ENCODE measurements at places on chromosomes 4 and X.
A peak's percentile ranks its signal among the peaks of the same experiment; 100 is the strongest.

- DNase-seq, result no peak
Observed at GRCh38 chrX:25733148-25733547, 405.0 kb upstream of the MAGEB18 start.

DNA sequence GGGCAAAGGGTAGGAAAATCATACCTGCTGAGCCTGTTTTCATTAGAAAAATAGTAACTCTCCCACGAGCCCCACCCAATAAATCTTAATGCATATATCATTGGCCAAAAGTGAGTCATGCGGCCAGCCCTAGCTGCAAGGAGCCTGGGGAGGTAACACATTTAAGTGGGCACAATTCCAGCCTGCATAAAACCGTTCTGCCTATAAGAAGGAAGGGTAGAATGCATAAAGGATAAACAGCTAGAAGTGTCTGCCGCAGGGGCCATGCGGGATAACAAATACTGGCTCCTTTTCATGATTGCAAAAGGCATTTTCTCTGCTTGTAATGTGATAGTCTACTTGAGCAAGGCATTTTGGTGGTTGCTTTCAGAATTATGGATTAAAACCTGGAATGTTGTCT is 37.1 kb downstream of the EFHC2 start:
- no peak for DNase-seq

DNA sequence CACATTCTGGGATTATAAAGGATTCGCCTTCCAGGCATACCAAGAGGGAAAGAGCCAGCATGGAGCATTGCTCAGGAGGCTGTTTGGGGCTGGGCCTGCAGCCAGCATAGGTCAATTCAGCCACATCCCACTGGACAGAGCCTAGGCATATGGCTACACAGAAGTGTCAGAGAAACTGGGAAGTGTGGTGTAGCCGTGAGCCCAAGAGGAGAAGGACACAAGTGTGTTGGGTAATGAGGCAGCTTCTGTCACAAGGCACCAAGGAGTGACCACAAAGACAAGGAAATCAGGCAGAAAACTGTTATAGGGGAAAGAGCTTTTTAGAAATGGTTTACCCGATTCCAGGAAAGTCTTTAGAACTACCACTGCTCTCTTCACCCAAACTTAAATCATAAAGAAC is 178.6 kb upstream of the TBL1X start:
- no peak for DNase-seq

DNA sequence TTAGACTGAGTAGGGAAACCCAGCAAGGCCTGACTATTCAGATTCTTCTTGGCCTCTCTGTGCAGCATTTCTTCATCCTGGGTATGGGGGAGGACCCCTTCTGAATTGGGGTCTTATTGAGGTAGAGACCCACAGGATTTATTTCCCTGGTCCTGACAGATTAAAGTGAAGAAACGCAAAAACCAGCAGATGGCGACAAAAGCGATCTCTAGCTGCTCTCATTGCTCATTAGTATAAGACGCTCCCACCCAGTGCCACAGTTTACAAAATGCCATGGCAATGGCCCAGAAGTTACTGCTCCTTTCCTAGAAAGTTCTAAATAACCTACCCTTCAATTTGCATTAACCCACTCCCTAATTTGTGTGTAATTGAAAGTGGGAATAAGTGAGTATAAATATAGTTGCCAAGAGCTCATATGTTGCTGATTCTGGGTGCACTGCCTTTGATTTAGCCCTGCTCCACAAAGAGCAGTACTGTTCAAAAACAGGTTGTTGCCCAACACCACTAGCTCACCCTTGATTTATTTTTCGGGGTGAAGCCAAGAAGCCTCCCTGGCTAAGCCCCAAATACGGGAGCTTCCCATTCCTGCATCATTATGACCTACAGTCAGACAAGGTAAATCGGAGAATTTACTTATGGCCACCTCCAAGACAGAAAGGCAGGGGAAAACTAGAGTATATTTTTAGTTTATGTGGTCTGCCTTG is 3.7 kb upstream of the BEX4 start:
- peak; percentile 10 for DNase-seq

DNA sequence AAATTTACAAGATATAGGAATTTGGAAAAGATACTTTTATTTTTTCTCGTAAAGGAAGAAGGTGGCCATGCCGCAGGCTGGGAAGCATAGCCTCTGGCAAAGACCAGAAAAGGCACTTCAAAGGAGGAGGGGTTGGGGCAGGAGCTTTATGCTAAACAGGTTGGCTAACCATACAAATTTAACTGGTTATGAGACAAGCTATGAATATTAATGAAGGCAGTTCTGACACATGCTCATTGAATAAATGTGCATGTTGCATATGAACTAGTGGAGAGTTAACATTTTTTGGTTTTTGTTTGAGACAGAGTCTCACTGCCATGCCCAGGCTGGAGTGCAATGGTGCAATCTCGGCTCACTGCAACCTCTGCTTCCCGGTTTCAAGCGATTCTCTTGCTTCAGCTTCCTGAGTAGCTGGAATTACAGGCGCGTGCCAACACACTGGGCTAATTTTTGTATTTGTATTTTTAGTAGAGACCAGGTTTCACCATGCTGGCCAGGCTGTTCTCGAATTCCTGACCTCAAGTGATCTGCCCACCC is 36.5 kb downstream of the GALNTL6 start:
- DNase-seq, result no peak

- no peak for DNase-seq
Observed at GRCh38 chrX:147953976-147954375, 27.2 kb upstream of the FMR1NB start.

GRCh38 chr4:159258889-159259560 is 156.1 kb downstream of the RAPGEF2 start:
- DNase-seq, result no peak

GRCh38 chr4:55854129-55854528 is 681 bp downstream of the EXOC1 start:
- no peak for DNase-seq

- DNase-seq, result no peak
Observed at GRCh38 chrX:65932173-65933084, 107.5 kb downstream of the VSIG4 start.

GRCh38 chrX:137847376-137847775 is 281.4 kb downstream of the ZIC3 start:
- DNase-seq, result no peak

GRCh38 chrX:139909712-139910111 is 23.1 kb downstream of the ATP11C start:
- DNase-seq, result no peak

GRCh38 chrX:12223650-12224049 is 85.4 kb downstream of the FRMPD4 start:
- DNase-seq, result no peak

DNA sequence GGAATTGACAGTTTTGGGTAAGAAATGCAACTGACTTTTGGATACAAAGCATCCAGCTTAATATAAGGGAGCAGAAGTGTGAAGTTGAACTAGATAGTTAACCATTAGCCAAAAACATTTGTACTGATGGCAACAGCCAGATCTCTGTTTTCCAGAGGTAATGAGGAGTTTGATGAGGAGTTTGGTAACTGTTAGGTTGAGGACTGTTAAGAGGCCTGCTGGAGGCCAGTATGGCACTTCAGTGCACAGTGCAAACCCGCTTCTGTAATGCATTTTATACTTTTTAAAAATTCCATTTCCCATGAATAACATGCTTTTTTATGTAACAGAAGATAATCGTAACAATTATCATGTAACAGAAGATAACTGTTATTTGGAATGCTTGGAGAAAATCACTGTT is 30.0 kb downstream of the CDKL5 start:
- no peak for DNase-seq

DNA sequence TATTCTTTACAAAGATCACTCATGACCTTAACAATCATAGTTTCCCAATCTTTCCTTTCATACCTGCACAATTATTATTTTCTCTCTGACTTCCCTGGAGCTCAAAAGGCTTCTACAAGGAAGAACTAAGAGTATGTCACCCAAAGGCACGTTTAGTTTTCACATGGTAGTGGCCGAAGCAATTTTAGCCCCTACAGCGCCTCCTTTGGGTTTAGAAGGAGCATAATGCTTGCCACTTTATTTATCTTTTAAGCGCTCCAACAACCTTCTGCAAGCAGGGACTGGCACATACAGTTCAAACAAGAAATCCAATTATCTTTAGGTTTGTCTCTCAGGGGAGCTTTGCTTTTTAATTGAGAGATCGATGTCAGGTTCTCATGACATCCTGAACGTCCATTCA is 42.0 kb upstream of the IGSF1 start:
- DNase-seq, result no peak

DNA sequence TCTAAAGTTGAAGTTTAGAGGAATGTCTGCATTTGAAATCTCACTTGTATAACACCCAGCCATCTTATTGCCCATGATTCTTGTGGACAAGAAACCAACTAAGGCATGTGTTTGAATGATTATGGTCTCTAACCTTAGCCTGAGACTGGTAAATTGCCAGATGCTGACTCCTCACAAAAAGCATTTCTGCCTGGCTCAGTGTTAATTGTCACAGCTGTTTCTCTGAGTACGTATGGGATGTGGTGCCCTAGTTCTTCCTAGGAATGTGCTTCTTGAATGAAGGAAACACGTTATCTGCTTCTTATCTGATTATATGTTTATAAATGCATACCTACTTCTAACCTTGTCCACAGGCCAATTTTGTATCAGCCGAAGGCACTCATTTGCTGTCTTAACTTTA is 63.1 kb upstream of the NDP start:
- no peak for DNase-seq

DNA sequence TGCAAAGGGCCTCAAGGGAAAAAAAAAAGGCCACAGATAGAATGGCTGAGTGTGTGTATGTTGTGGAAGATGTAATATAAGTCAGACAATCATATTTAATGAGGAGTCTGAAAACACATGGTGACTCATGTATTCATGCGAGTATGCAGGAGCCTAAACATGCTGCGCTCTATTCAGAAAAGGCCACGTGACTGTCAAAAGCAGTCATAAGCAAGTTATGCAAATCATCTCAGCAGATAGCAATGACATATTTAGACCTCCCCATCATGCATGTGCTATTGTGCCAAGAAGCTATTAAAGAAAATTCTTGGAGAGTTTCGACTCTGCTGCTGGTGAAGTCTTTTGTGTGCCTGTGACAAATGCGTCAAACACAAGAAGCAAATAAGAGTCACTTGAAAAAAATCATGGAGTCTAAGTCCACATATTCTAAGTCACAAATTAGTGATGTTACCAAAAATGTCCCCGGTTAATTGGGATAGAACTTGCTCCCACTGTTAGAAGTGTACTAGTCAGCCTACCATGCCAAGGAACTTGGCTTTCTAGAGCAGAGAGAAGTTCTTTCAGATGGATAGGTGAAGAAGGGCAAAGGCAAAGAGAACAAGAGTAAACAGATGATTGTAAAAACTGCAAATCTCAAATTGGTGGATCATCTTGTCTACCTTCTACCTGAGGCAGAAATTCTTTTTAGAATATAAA is 5.0 kb downstream of the LNX1 start:
- DNase-seq, result no peak

DNA sequence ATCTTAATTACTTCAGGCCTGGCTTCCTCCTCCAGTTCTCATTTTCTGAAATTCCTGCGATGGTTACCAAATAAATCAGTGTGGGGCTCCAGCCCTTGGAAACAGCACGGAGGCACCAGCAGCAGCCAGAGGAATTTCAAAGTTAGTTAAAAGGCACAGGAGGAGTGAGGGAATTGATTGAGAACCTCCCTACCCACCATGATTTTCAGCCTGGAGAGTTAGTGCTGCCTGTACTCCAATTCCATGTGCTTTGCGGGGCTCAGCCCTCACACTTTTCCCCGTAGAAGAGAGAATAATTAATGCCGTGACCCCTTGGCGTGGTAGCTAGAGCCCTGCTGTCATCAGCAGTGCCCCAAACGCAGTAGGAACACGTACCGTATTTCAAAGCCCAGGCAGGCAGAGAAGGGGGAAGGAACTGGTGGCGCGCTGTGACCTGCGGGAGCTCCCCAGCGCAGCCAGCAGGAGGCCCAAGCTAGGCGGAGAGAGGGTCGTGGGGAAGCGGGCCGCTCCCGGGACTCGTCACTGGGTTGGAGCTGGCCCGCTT is 84.0 kb upstream of the IGFBP7 start:
- DNase-seq, result no peak

DNA sequence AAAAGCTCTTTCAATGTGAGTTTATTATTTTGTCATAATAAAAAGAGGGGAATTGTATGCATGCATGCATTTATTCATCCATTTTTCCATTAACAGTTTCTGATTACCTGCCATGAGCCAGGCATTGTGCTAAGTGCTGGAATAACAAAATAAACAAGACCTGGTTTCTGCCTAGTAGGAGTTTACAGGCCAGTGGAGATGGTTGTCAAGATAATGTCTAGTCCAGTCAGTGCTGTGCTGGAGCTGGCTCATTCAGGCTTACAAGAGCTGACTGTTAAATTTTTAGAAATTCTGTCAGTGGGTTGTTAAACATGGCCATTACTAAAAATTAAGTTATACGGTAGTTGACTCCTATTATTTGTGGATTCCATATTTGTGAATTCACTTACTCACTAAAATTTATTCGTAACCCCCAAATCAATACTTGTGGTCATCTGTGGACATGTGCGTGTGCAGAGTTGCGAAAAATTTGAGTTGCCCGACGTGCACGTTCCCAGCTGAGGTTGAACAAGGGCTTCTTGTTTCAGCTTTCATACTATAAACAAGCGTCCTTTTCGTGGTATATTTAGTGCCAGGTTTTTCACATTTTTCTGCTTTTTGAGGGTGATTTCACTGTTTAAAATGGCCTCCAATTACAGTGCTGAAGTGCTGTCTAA is 172.3 kb upstream of the RPS6KA3 start:
- DNase-seq, result no peak

- DNase-seq, result no peak
Observed at GRCh38 chrX:123303429-123303828, 119.4 kb downstream of the GRIA3 start.

DNA sequence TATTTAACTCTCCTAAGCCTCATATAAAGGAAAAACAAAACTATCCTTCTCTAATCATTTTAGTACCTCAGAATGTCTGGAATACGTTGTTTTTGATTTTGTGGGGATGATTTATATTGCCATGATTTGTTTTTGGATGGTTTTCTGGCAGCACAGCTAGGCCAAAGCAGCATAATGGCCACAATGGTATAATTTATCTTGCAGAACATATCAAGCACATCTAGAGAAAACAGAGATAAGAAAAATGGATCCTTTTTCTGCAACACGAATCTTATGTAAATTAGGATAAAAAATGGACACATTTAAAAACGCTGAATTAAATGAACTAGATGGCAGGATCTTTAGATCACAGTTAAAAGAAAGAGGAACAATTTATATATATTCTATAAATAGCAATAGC is 269.9 kb upstream of the FAT4 start:
- no peak for DNase-seq
